ENCODE measurements at places on chromosomes 2 and 18.

DNA sequence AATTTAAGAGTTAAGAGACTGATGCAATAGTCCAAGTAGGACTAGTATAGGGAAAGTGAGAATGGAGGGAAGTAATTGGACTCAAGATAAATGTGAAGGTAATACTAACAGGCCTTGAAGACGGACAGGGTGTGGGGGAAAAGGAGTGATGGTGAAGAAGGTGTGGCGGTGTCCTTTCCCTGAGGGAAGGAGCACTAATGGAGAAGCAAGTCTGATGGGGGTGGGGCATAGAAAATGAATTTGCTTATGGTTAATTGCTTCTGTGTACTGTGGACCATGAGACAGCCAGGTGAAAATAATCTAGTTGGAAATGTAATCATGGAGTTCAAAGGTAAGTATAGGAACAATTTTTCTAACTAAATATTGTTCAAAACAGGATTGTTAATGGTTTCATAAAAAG is 7.1 kb upstream of the TGOLN2 start:
- DNase-seq = no peak

DNA sequence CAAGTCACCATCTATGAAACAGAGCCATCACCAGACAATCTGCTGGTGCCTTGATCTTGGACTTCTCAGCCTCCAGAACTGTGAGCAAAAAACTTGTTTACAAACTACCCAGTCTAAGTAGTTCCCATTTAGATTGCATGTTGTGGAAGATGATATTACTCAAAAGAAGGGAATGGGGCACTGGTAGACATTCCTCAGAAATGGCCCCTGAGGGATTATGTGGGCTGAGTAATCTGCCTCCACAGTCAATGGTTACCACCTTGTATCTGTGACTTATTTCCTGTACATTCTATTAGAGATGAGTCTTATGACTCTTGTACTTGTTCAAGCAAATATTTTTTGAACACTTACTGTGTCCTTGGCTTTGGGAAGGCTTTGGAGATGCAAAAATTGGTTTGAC is 160.4 kb downstream of the NUP35 start:
- DNase-seq = no peak

DNA sequence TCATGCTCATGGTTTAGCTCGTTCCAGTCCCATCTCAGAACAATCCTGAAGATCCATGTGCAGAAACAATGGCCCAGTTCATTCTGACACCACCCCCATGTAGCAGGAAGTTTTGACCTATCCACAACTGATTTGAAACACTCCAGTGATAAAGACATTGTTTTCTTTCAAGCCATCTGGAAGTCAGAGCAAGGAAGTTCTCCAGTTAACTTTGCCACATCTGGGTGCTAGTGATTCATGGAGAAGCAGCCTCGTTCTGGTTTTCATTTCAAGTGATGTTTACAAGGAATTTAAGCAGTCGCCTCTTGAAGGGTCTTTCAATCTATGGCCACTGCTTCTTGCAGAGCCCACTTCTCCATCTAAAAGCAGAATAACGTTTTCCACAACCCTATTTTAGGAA is 36.6 kb upstream of the TWIST2 start:
- no peak for DNase-seq

GRCh38 chr18:48545757-48546321 is 7.0 kb downstream of the CTIF start:
- DNase-seq = peak; percentile 34

DNA sequence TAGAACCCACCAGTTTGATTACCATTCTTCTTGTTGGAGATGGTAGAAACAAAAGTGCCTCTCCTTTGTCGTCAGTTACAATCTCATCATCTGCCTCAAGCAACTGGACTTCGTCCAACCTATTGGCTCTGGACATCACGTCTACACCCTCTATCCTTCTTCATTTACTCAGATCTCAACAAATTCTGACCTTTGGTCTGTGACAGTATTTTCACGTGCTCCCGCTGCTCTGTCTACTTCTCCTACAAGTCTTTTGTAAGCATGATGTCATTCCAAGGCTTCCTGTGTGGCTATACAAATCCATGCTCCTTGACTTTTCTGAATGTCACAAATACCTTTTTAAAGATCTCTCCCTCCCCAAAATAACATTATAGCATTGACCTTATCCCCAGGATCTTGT is 43.0 kb upstream of the PID1 start:
- no peak for DNase-seq

DNA sequence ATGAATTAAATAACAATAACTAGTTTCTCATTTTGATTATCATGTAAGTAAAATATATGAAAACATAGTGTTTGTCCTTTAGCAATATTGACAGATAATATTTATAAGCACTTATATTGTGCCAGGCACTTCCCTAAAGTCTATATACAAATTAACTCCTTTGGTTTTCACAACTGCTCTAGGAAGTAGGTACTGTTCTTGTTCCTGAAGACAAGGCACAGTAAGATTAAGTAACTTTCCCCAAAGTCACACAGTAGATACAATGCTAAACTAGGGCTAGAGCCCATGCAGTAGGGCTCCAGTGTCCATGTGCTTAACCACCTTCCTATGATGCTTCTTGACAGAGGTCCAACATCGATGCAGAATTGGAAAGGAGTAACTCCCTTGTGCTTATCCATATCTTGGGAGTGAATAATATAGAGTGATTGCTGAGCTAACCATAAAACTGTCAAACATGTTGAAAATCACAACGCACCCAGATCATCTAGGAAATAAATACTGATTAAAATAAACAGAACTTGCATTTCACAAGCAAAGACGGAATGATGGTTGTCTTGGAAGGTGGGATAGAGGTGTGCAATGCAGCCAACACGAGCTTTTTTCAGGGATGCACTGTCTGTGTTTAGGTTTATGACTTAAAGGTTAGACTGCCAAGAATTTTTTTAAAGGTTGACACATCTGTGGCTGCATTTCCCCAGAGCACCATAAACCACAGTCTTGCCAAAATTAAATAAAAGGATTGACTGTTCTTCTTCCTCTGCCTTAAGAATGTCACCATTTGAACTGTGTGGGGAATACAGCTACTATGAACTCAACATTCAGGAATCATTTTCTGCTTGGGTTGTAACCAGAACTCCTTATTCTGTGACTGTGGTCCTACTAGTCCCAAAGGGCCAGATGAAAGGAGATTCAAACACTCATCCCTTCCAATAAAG is 80.8 kb downstream of the ANKRD44 start:
- no peak for DNase-seq

GRCh38 chr2:71861186-71862160 is 286.2 kb downstream of the CYP26B1 start:
- no peak for DNase-seq

DNA sequence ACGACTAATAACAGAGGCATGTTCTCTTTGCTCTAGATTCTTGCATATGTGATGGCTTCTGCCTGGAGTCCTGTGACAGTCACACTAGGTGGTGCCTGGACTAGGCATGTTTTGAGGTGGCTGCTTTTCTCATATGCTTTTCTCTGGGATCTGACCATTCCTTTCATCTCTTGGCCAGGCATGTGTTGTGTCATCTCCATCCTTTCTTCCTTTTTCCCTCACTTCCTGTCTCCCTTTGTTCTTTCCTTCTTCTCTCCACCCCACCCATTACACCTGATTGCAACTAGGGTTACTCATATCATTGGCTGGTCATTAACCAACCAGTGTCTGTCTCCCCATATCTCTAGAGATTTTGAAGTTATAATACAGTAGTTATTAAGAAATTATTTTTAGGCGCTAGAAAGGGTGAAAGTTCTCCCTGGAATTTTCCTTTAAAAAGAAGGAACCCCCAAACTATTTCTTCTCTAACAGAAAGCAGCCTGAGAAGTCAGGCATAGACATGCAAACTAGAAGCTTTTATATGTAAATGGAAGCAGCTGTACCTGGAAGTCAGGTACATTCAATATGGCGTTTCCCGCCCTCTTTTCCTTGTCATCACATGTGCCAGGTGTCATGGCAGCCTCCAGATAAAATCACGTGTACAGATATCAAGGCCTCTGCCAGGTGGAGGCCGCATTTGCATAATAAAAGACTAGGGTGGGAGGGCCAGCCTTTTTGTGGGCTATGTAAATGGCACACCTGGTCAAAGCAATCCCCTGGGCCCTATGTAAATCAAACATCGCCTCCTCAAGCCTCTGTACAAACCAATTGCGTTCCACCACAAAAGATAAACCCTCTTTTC is 220.4 kb upstream of the MEX3C start:
- no peak for DNase-seq

DNA sequence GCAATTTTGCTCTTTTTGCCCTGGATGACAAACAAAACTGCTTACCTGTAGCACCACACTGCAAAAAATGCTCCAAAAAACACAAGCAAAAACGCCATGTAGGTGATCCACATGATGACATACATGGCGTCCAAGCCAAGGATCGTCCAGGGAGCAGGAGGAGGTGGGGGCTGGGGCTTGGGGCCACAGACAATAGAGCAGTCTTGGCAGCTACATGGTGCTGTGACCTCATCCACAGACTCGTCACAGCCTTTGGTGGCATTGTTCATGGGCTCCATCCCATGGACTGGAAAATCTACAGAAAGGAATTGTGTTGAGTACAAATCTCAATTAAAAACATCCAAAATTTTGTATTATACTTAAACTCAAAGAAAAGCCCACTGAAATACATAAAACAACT is 26.1 kb downstream of the NPC1 start:
- DNase-seq = no peak

DNA sequence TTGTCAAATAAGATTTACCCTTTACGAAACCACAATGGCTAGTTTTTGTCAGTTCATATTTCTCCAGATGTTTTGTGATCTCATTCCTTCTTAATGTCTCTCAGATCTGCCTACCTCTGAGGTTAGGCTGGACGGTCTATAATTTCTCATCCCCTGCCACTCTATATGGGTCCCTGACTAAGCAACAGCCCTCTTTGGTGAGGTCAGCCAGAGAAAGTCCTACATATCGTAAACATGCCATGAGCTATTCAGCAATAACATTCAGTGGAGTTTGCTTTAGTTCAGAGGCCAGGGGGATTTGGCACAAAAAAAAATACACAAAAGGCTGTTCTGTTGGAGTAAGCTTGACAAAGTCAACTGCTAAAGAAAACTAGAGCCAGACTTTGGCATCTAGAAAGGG is 192.1 kb upstream of the NCKAP5 start:
- DNase-seq = no peak

GRCh38 chr2:174325373-174326160 is 9.2 kb upstream of the SP9 start:
- no peak for DNase-seq

DNA sequence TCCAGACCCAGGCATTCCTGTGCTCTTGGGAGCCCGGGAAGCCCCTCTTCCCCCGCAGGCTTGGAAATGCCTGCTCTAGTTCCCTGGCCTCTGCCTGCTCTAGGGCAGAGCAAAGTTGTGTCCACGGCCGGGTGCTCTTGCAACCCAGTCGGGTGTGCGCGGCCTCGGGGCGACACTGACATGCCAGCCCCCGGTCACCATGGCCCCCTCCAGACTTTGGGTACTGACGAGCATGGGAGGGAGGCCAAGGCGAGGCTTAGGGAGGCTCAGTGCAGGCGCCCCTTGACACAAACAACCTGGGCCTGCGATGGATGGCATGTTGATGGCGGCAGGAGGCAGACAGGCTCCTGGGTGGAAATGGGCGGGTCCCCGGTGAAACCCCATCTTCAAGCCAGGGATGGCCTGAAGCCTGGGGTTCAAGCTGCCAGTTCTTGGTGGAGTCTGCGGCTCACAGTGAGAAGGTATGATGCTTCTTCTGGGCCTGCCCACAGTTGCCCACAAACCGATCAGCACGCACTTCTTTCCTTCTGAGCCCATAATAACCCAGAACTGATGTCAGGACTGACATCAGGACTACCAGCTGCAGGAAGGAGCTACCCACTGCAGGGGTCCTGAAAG is 689.9 kb downstream of the DSC3 start:
- DNase-seq = no peak

GRCh38 chr2:65867446-65867845 is 435.0 kb upstream of the SPRED2 start:
- DNase-seq = no peak

DNA sequence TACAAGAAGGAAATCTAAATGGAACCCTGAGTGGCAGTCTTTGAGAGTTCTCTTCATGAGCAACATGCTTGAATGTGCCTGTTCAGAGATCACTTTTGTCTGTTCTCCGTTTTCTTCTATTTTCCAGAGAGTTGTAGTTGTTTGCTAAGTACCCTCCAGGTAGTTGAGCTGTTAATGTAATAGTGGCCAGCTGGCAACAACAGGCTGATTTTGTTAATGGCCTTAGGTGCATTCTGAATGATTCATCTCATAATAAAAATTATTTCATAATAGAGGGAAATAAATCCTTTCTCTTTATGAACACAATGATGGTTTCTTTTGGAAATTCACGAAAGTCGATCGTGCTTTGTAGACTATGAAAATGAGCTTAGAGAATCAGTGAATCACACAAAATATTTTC is 136.8 kb downstream of the LRP1B start:
- no peak for DNase-seq

- peak; percentile 63 for DNase-seq
Measured at GRCh38 chr18:66826211-66826610, 222.3 kb upstream of the CDH19 start.

All from NCI-H1092 (cell line).